ENCODE measurements at places on chromosomes 3 and 15.

GRCh38 chr3:83769791-83770663, 1188.8 kb upstream of the CADM2 start:
- DNase-seq: peak; percentile 11

GRCh38 chr3:40720863-40721262, 196.1 kb downstream of the ZNF621 start:
- no peak for DNase-seq

GRCh38 chr3:112739252-112739965, 98.5 kb upstream of the CCDC80 start:
- no peak for DNase-seq

DNA sequence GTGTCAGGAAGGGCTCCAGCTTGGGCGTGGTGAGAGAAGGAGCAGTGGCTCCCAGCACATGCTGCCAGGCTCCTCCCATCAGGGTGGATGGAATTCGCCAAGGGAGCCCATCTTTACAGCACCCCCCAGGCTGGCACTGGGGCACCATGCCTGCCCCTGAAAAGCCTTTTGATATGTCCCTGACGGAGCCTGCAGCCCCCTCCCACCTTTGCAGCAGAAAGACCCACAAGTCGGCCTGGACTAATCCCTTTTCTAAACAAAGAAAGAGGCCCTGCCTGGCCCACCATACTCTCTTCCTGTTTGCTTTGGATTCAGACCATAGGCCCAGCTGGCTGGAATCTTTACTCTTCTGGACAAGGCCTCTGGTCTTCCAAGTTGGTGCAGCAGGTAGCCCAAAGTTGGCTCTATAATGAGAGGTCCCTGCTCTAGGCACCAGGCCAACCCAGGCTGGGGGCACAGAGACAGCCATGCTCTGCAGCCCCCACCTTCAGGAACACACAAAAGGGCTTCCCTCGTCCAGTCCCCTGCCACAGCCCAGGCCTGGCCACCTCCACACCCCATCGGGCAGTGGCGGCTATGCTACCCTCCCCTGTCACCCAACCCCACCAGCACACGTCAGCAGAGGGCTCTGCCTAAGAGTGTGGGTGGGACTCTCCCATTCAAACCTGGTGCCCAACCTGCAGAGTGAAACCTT, 5.4 kb downstream of the ANPEP start:
- no peak for DNase-seq

DNA sequence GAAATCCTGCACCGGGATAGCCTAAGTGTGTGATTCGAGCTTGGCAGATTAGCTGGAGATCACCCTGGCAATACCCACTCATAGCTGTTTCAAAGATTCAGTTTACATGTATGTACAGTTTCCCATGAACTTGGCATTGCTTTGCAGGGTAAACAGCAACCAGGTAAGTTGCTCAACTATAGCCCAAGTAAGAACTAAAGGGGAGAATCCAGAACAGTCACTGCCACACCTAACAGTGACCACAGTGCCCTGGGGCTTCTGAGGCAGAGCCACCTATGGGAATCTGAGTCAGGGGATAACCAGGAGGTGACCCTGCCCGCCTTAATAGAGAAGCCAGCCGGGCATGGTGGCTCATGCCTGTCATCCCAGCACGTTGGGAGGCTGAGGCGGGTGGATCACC, 15.9 kb downstream of the CDAN1 start:
- no peak for DNase-seq

DNA sequence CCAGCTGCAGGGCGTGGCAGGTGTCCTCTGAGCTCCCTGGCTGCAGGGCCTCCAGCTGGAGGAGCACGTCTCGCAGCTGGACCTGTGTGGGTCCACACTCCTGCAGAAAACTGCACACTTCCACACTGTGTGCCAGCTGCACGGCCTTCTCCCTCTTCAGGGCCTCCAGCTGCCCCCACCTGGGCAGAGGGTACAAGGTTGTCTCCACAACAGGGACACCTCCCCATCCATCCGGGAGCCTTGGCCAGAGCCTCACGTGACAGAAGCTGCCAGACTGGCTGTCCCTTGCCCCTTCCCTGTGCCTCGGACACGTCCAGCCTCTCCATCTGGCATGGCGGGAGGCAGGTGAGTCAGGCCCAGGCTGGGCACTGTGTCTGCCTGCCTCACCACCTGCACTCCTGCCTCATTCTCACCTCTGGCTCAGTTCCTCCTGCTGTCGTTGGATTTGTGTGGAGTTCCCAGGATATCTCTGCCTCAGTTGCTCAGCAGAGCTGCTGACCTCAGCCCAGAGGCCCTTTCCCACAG, 14.5 kb downstream of the SPTBN5 start:
- DNase-seq: no peak

GRCh38 chr3:149042789-149043386, 43.4 kb downstream of the HLTF start:
- DNase-seq: no peak

Measured in Jurkat, Clone E6-1 (cell line).